ENCODE measurements at places on chromosomes 1 and 21. TPM values are rescaled to one million over a fixed set of nuclear protein-coding genes. Genes with fewer than 3 reads are reported as not detected.

Gene OR2G6
- total RNA-seq, result not detected

Gene DNAI4
- 0.44 TPM for total RNA-seq

Gene FASLG
- not detected for total RNA-seq

Gene SELP
- not detected for total RNA-seq

Gene S100A12
- not detected for total RNA-seq

Gene OR14C36
- not detected for total RNA-seq

Gene GGPS1
- total RNA-seq, result 17.0 TPM

Gene PRR9
- total RNA-seq, result not detected

Gene CD53
- not detected for total RNA-seq
